ENCODE measurements at places on chromosomes 1 and 21.

- peak; percentile 87 for DNase-seq
Measured at GRCh38 chr1:16181887-16182719, 26.2 kb upstream of the EPHA2 start.

DNA sequence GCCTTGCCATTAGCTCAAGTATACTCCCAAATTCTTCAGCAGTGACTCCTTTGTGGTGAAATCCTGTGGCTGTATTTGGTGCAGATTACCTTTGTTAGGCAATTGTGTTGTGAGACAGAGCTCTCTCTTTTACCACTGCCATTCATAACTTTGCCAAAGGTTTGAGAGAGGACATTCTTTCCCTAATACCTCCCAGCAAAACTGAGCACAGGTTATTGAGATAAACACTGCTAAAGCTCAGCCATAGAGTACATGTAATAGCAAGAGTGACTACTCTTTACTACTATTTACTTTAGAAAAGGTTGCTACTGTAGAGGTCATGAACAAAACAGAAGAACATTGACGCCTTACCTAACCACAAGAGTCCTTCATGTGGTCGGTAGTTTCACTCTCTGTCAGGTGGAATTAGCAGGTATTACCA, 514.0 kb upstream of the ADAMTS5 start:
- DNase-seq: peak; percentile 25

DNA sequence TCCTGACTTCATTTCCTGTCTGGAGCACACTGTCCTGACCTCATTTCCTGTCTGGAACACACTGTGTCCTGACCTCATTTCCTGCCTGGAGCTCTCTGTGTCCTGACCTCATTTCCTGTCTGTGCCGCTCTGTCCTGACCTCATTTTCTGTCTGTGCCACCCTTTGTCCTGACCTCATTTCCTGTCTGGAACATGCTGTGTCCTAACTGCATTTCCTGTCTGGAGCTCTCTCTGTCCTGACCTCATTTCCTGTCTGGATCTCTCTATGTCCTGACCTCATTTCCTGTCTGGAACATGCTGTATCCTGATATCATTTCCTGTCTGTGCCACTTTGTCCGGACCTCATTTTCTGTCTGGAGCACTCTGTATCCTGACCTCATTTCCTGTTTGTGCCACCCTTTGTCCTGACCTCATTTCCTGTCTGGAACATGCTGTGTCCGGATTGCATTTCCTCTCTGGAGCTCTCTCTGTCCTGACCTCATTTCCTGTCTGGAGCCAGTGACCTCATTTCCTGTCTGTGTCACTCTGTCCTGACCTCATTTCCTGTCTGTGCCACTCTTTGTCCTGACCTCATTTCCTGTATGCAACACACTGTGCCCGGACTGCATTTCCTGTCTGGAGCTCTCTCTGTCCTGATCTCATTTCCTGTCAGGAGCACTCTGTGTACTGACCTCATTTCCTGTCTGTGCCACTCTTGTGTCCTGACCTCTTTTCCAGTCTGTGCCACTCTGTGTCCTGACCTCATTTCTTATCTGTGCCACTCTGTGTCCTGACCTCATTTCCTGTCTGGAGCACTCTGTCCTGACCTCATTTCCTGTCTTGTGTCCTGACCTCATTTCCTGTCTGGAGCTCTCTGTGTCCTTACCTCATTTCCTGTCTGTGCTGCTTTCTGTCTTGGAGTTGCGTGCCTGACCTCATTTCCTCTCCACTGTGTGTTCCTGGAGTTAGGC, 27.6 kb downstream of the SKI start:
- DNase-seq: peak; percentile 25

DNA sequence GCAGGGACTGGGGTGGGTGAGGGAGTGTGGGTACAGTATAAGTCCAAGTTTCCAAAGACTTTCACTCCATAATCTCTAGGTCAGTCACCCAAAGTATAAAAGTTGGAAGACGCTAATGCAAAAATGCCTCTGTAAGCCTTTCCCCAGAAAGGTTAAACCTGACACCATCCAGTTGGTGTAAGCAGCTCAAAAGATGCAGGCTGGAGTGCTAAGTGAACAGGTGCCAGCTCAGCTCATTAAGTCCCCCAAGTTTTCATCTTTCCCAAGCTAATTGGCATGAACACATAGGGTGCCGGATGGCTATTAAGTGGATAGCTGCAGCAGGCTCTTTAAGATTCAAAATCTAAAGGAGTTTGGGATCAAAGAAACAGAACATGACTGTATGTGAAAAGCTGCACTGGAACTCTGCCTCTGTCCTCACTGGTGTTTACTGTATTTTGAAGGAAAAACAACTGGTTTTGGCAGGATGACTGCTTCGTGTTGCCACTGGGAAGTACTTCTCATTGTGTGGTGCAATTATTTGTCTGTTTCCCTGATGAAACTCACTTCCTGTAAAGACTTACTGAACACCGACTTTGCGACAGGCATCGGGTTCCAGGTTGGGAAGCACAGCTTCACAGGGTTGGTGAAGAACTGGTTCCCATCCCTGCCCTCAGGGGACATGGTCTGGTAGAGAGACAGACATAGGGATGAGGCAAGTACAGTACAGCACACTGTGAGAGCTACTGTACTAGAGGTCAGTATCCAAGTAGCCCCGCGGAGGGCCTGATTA, 152.7 kb downstream of the DAB1 start:
- DNase-seq: no peak

- no peak for DNase-seq
Measured at GRCh38 chr1:51330331-51331201, at the start of gene TTC39A. Gene TTC39A, minus strand, starts transcription at chr1:51330562. Its CDS starts 85 bp downstream, at chr1:51330477.

DNA sequence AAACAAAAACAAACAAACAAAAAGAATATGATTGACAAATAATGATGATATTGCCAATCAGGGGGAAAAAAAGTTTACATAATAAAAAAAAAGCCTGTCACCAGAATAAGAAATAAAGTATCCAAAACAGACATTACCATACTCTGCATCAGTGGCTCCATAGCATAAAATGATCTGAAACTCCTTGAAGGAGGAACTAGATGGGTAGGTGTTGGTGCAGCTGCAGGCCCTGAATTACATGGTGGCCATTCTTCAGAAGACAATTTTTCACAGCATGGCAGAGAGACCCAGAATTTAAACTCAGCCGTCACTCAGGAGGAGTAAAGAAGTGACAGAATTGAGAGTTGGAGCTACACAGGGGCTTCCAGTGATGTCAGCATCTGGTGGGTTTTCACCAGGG, 60.2 kb downstream of the GLUL start:
- DNase-seq: no peak

DNA sequence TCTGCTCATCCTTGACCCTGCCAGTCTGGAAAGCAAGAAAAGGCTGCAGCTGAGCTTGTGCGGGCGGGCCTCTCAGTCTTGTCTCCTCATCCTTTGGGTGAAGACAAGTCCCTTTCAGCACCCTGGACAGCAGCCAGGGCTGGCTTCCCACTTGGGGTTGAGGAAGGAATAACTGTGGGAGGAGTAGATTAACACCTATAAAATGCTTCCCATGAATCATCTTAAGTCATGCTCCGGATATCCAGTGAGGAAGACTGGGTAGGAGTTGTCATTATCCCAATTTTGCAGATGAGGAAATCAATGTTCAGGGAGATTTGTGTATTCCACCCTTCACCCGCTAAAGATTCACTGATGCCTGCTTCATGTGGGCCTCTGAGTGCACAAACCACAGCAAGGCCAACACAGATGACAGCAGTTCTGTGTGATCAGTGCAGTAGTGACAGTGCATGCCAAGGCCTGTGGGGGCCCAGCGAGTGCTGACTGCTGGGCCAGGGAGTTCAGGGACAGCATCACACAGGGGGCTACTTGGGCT, 20.1 kb upstream of the COL16A1 start:
- DNase-seq: no peak

GRCh38 chr1:240797050-240797449, 185.1 kb upstream of the GREM2 start:
- no peak for DNase-seq

GRCh38 chr1:170929835-170930554, 5.3 kb upstream of the MROH9 start:
- peak; percentile 77 for DNase-seq

- no peak for DNase-seq
Measured at GRCh38 chr1:156388174-156389137, 19.4 kb downstream of the RHBG start.

- peak; percentile 35 for DNase-seq
Measured at GRCh38 chr1:113835686-113836290, 23.5 kb upstream of the RSBN1 start.

DNA sequence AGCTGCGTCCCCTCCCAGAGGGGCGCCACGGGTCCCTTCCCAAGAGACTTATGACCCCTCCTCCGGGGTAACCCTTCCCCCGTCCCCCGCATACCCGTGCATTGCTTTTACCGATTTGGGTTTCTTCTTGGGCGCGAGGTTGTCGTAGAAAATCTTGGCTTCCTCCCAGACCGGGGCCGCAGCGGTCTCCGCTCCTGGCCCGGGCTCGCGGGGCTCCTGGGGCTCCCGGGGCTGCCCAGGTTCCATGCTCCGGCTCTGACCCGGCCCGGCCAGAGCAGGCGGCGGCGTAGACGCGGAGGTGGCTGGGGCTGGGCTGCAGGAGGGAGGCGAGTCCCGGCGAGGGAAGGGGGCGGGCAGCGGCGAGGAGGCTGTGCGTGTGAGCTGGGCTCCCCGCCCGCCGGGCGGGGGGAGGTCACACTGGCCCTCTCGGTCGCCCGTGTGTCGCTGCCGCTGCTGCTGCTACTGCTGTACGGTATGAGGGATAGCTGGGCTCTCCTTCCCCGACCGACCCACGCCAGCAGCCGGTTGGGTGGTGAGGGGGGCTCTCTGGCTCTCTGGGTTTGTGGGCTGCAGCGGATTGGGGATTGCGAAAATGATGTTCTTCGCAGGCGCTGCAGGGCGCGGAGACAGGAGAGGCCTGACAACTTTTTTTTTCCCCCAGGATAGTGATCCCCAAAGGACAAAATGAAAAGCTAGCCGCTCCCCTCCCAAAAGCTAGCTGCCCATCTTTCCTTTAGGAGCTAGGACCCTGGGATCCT, at the start of gene NT5C1A:
NT5C1A (minus strand) TSS at position 315 of the 758 bp plus-strand sequence; CDS start at position 246, 69 bp downstream.
- no peak for DNase-seq

DNA sequence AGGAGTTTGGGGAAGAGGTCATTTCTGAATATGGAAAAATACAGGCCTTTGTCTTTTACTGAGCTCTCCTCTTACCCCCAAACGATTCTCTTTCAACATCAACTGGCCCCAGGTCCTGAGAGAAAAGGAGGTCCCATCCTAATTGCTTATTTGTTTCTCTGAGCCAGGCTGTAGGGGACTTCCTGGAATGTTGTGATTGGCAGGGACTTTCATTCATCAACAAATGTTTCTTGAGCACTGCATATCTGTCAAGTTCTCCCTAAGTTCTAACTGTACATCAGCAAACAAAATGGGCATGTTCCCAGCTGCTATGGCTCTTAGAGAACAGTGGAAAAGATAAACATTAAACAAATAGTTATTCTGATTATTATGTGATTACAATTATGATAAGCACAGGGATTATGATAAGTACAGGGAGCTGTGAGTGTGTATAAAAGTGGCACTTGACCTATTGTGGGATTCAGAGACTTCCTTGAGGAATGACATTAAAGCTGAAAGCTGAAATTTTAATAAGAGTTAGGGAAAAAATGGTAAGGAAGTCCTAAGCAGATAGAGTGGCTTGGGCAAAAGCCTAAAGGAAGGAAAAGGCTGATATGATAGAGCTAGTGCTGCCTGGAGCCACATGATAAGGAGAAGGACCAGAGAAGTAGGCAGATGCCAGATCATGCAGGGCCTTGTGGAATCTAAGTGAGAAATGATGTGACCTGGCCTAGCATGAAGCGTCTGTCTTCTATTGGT, 11.6 kb downstream of the GPX7 start:
- DNase-seq: no peak

GRCh38 chr1:85158910-85159309, 41.9 kb downstream of the SYDE2 start:
- DNase-seq: no peak

GRCh38 chr1:63316984-63317816, 5.2 kb upstream of the FOXD3 start:
- DNase-seq: peak; percentile 4
